CD4-positive, alpha-beta T cell treated with Interleukin-2 at 100 ng/mL for 4 hours (primary cell): ENCODE measurements at places on chromosomes 1 and 21.

DNA sequence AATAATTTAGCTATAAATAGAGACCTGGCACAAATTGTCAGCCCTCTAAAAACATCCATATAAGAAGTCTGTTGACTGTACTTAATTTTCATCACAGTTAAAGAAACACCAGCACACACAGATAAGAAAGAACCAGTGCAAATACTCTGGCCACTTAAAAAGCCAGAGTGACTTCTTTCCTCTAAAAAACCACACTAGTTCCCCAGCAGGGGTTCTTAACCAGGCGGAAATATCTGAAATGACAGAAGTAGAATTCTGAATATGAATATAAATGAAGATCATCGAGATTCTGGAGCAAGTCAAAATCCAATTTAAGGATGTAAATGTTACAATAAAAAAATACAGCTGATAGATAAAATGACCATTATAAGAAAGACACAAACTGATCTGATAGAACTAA, 870.6 kb upstream of the ADGRL4 start:
- no peak for DNase-seq

GRCh38 chr1:79069828-79070227, 63.3 kb upstream of the ADGRL4 start:
- DNase-seq = no peak

DNA sequence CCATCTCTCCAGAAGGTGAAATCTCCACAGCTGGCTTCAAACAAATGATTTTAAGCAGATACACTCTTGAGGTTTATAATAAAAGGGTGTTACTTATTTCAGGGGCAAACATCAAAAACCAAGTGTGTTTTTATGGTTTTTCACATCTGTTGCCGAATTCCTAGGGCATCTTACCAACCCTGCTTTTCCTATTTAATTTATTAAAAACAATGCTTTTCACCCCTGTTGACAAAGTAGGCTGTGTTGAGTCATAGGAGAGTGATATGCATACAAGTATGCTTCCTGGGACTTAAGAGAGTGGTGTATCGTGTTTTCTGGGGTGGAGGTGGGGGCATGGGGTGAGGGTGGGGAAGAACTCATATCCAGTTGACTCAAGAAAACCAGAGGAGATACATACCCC, 29.3 kb upstream of the IL20 start:
- no peak for DNase-seq

DNA sequence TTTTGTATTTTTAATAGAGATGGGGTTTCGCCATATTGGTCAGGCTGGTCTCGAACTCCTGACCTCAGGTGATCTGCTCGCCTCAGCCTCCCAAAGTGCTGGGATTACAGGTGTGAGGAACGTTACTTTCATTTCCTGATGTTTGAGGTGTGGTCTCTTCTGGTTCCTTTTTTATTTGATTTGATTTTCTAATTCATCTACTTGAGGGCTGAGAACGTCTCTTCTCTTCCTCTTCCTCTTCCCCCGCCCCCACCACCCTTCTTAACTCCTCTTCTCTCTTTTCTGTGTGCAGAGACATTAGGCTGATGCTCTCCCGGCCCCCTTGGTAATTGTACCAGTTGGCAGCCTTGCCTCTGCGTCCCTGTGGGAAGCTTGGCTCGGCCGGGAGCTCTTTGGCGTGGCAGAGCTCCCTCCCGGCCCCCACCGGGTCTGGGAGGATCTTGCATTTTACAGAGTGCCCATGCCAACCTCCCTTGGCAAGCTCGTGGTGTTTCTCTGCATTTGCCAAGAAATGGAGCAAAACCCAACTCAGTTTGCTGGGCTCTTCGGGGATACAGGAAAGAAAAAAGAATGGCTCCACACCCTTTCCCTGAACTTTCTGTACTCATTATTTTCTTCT, 19.9 kb downstream of the CRYAA start:
- no peak for DNase-seq

DNA sequence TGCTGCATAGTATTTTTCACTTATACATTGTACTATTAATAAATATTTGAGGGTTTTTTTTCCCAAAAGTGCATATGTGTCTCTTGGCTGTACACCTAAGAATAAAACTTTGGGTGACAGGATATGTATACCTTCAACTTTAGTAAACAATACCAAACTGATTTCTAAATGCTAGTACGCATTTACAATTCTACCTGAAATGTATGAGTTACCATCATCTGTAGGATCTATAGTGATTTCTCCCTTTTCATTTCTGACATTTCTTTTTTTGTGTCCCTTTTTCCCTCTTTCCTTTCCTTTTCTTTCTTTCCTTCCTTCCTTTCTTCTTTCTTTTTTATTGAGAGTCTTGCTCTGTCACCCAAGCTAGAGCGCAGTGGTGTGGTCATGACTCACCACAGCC, 16.7 kb upstream of the BMP8B start:
- DNase-seq = no peak

GRCh38 chr1:2499260-2499659, 23.2 kb downstream of the PLCH2 start:
- DNase-seq = no peak

- DNase-seq = no peak
Measured at GRCh38 chr1:31482482-31483011, 69.5 kb downstream of the SERINC2 start.

DNA sequence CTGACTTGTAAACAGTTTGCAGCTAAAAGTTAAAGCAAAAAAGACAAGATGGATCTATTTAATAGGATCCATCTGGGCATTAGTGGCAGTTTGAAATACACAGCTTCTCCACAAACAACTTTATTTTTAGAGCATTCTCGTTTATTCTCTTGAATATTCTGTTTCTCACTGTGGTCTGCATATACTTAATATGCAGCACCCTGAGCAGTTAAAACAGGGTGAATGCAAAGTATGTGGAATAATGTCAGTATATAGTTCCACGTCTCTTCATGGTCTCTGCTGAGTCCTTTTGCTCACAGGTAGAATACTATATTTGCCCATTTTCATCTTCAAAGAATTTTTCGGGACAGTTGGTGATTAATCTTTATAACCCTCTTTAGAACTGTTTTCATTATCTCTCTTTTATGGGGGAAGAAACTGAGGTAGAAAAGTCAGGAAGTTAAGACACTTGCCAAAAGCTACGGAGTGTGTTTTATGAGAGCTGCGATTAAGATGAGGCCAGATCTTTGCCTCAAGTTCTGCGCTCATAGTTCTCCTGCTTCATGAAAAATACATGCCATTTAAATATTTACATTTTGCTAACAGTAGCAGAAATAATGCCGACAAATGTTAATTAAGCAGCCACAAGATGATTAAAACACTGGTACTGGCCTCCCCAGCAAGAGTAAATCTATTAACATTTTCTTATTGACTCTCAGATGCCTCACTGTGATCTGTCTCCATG, 115.6 kb downstream of the PTBP2 start:
- DNase-seq = no peak

- DNase-seq = no peak
Measured at GRCh38 chr1:170321113-170321512, 175.4 kb downstream of the NTMT2 start.

DNA sequence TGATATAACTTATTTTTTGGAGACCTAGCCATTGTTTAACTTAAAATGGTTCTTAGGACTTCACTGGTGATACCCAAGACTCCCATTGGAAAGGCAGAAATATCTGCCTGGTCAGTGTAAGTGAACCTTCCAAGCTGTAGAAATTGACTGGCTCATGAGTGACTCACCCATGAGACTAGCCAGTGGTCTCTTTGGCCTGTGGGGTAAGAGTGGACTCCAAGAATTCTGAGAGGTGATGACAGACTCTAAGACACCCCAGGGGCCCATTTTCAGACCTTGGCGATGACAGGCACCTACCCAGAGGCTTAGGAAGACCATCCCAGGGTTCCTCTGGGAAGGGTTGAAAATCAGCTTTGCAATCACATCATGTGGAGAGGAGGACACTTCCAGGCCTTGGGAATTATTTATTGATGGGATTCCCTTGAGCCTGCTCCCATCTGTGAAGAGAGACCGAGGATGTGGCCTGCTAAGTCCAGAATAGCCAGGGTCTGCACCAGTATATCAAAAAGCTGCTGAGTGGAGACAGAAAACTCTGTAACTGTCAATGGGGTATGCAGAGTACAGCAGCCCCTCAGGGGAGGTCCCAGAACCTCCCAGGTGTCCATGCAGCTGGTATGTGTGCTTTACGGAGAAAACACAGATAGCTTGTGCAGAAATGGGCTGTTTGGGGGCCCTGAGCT, 78.9 kb downstream of the KAZN start:
- DNase-seq = no peak

- DNase-seq = no peak
Measured at GRCh38 chr21:38849776-38850175, 44.0 kb downstream of the ETS2 start.

DNA sequence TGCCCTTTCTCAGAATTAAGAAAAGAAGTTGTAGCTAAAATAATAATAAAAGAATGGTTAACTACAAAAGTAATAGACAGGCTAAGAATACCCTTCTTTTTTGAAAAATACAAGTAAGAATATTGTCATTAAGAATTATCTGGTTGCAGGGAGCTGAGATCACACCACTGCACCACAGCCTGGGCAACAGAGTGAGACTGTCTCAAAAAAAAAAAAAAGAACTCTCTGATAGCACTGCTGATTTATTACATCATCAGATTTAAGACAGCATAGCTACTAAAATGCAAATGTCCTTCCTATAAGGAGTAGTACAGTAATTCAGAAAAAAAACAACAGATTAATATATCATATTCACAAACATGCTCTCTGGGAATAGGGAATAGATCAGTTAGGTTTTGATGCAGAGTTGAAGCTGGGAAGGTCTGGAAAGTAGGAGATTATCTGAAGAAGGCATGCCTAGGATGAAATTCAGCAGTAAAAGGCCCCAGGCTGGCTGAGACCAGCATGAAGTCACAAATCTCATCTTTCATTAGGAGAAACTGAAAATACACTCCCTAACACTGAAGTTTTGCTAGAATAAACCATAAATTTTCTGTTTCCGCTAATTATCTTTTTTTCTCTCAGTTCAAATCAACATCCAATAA, 30.7 kb upstream of the ANGPTL1 start:
- no peak for DNase-seq

DNA sequence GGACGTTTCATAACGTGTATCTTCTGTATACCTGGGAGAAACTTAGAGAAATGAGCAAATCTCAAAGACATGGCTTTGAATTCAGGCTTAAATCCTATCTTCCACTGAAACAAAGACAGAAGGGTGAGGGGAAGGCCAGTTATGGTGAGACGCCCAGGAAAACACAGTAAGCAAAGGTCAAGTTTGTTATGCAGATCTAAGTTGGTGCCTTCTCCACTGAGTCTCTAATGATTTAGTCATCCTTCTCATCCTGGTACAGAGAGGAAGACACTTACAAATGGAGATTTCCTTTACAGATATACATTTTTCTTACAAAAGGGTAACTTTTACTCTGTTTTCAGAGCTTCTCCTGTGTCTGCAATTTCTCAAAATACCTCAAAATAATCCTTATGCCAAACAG, 64.4 kb downstream of the MAP3K7CL start:
- no peak for DNase-seq

DNA sequence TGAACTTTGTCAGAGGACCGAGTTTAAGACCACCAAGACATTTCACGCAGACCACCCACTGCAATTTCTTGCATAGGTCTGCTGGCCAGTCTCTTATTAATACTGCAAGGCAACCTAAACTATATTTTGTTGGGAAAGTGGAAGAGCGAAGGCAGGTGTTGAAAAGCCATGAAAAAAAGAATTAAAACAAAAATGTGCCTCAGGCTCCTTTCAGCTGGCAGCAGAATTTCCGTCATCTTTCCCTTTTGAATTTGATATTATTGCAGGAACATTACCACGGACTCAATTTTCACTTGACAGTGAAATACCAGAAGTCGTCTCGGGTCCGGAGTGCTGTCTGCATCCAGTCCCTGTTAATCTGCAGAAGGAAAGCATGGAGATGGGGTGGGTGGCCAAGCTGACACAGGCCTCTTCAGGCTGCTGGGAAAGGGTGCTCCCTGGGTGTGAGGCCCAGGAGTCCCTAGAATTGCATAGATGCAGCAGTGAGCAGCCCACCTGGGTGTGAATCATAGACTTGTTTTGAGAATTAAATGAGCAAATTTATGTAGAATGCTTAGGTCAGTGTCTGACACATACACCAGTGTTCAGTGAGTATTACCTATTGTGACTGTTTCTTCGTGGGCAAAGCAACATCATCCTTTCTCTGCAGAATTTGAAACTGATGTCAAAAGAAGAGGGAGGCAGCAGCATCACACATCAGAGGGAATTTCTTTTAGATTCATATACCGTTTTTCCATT, 150.7 kb downstream of the PBX1 start:
- DNase-seq = no peak

DNA sequence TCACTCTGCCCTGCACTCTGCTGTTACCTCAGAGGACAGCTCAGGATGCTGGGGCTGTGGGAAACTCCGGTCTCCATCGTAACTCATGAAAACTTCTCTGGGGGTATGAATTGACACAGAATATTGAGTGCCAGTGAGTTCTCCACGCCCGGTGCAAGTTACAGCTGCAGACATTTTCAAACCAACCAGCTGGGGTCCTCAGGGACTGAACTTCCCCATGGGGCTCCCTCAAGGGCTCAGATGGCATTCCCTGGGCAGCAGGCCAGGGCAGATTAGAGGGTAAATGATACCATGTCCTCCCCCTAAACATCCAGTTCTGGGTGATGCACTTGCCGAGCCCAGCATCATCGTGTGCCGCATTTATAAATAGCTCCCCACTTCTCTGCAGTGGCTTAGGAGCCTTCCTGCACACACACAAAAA, 27.8 kb upstream of the CCSAP start:
- no peak for DNase-seq

- no peak for DNase-seq
Measured at GRCh38 chr1:201505503-201505890, 1.4 kb downstream of the CSRP1 start.

DNA sequence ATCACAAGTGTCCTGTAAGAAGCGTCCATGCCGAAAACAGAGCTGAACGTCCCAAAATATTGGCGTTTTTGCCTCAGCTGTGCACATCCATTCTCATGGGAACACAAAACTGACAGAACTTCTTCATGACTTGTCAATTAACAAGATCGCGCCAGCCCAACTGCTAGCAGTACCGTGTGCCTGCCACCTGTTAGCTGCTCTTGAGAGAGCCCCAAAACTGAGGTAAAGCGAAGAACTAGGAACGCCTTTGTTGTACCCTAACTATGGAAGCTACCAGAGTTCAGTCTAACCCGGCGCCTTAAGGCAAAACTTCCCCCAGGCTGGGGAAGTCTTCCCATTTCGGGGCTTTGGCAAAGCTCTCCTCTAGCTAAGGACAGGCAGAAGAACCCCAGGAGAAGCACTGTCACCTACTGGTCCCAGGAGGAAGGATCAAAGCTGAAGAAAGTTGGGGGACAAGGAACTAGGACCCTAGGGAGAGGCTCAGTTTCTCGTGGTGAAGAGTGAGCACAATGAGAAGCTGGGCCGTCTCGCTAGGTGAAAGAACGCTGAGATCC, 719 bp downstream of the EYA3 start:
- DNase-seq = no peak

DNA sequence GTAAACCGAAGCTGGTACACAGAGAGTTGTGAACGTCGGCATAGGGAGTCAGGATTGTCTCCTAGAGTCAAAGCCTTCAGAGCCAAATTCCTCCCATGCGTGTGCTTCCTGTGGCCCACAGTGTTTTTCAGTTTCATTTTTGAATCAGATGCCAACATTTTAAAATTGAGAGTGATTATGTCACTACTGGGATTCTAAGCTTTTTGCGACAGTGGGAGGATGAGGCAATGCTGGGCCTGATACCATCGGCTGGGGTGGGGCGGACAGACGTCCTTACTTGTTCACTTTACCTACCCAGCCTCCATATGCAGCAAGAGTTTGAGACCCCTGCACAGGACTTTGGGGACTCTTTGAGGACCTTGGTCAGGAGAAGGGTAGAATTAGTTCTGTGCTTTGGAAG, 1.3 kb upstream of the KLHDC7A start:
- DNase-seq = no peak

GRCh38 chr1:20154301-20154831, 15.2 kb downstream of the PLA2G2F start:
- no peak for DNase-seq
